AG04449 (cell line): ENCODE measurements at places on chromosomes 4 and X.

GRCh38 chr4:84681486-84682274 lies 98.8 kb downstream of the CDS1 start:
- peak; percentile 67 for DNase-seq

DNA sequence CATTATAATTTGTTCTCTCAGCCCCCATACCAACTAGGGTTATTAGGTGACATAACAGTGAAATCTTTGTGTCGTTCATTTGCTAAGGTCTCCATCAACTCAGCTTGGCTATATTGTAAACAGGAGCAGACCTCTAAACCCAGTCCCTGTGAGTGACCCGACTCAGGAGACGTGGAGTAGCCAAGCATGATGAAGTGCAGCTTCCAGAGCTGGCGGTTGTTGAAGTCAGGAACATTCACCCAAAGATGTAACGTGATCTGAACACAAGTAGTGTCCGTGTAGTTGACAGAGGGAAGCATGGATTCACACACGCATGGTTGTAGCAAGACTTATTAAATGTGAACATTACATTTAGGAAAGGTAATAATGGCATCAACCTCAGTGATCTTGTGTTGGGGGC lies 102.3 kb downstream of the FAM193A start:
- no peak for DNase-seq

DNA sequence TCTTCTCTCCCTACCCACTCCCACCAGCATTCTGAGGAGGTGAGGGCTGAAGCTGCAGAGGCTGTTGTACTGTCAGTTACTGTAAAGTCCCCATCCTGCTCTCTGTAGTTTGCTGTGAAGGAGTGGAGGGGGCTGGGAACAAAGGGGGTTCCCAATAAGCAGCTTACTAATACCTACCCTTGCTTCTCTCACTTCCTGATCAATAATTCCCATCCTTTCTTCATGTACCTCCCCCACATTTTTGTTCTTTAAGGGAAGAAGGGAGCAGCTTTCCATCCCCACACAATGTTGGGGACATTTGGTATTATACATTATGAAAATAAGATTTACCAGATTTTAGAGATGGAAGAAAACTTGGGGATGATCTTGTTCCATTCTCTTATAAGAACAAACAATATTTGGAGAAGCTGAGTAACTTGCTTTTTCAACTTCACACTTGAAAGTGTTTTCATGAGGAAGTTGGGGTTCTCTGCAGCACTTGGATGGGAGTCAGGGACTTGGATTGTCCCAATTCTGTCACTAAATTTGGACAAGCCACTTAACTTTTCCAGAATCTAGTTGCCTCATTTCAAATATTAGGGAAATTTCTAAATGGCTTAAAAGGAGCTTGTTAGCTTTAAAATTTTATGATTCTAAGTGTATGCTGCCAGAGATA lies 5.4 kb downstream of the TBC1D1 start:
- DNase-seq, result no peak

DNA sequence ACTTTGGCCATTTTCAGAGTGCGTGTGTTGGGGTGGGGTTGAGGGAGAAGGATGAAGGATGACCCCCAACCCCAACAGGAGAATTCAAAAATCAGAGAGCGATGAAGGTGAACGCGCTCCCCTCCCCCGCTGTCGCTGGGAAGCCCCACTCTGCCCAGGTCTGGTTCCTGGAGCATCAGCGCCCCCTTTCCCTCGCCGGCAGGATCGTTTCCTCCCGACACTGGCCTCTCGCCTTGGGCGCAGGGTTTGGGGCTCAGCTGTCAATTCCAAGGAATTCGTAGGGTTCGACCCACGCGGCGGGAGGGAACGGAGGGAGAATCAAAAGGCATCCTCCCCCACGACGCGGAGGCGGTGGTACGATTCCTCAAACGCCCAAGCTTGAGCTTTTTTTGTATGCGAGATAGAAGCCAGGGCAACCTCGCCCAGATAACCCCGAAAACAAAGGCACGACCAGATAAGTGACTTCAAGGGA lies 1.0 kb upstream of the PDGFRA start:
- no peak for DNase-seq

DNA sequence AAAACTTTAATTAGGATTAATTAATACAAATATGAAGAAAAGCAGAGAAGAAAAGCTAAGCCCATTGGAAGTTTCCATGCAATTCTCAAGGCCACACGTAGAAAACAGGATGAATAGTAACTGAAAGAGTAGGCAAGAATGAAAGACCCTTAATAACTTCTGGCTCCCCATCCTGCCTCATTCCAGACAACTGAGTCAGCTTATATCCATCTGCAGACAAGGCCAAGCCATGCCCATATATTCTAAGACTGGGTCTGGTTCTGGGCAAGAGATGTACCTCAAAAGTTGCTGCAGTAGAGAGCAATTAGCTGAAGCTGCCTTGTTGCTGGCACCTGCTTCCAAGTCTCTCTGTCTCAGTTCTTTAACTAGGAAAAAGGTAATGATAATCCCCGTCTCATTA lies 244.1 kb downstream of the GPC3 start:
- DNase-seq, result no peak

DNA sequence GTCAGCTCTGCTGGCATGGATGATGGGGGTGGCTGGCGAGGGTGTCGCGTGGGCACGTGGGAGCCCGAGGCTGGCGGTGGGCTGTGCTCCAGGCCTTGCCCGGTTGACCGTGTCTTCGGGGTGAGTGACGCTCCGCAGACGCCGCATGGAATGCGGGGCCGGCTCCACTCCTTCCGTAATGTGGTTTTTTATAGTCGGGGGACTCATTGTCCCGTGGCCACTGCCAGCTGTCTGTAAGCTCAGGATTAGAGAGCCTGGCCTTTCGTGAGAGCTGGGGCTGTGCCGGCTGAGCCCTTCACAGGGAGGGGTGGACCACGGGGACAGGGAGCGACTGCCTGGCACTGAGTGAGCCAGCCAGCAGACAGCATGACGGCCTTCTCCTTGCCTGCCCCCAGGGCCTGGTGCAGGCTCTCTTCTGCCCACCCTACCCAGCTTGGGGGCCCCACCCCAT lies 20.4 kb downstream of the DOK7 start:
- no peak for DNase-seq

DNA sequence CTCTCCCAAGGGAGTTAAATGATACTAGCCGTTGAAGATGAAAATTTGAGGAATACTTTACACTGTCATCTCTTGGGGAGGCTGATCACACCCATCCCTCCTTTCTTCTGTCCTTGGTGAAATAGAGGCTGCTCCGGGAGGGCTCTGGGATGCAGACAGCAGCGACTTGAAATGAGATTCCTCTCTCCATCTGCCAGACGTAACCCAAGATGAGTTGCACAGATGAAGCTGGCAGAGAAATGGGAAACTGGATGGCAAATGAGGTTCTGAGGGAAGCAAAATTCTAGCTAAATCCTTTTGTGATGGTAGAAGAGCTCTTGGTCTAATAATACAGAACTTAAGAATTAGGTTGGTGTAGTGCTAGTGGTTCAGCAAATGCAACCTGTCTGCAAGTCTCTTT lies 201.4 kb downstream of the AASDH start:
- no peak for DNase-seq

GRCh38 chr4:38157592-38157991 lies 197.4 kb downstream of the PTTG2 start:
- DNase-seq, result no peak

DNA sequence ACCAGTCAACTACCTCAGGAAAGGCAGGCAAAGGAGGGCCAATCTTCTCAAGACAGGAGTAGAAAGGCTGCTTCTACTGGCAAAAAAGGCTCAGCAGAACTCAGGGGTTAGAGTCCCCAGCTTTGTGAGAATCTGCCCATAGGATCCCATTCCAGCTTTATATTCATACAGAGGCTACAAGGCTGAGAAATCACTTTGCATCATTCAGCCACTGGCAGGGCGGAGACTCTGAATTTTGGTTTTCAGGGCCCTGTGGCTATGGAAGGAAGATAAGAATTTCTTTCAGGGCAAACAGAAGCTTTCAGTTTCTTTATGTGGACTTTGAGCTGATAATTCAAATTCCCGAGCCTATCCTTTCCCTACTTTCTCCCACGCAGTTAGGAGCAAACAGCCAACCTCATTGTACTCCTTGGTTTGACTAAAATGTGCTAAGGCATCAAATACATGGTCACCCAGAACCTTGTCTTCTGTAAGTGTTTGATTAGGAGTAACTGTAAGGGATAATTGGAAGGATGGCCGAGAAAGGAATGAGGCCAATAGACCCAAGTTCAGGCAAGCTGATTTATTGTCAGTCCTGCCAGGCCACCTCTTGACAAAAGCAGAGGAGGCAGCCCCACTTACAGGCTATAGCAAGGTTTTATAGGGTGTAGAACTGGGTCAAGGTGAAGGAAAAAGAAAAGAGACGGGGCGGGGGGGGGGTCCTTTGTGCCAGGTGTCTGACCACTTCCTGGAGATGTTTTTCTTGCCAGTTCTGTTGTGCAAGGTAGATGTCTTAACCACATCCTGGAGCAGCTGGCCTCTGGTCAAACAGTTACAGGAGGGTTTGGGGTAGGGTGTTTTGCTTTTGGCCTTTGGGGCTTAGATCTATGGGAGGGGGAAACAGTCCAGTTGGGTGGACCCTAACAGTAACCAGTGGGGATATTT lies 165.3 kb upstream of the PPP1R2C start:
- DNase-seq, result no peak

DNA sequence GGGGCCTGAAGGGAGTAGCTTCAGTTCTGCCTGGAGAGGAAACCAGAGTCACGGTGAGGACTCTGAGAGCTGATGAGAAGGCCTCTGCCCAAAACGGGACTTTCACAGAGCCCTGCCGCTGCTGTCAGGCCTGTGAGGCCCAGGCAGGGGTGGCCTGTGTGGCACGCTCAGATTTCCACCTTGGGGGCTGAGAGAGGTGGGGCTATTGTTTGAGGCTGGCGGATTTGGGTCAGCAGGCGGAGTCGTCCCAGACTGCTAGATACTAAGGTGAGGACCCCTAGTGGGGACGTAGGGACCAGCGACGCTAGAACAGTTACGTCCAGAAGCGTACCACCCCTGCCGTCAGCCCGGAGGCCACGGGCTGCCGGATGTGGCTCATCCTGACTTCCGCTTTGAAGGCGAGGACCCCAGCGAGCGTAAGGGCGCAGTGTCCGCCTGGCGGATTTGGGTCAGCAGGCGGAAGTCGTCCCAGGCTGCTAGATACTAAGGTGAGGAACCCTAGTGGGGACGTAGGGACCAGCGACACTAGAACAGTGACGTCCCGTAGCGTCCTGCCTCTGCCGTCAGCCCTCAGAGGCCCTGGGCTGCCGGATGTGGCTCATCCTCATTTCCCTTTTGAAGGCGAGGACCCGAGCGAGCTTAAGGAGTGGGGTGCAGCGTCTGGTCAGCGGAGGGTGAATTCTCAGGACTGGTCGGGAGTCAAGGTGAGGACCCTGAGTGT lies at the start of gene MAGEB1:
MAGEB1 (plus strand) TSS at position 378 of the 721 bp plus-strand sequence. CDS start 3,348 bp downstream, outside the sequence.
- no peak for DNase-seq

DNA sequence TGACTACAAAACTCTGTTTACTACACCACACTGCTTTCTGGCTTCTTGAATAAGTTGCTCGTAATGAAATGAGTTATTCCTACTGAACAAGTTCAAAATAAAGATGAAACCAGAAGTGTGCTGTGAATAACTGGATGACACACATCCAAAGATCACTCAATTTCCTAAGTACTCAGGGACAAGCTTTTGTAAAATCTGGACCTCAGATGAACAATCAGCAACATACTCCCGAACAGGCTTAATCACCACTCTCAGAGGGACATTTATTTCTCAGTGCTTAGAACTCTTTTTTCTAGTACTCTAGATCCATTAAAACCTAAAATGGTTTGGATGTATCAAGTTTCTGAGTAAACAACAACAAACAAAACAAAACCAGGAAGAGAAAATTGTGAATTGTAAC lies 61.5 kb upstream of the EXOC1L start:
- DNase-seq, result no peak

GRCh38 chr4:25330905-25331808 lies 18.6 kb downstream of the ZCCHC4 start:
- DNase-seq, result no peak

DNA sequence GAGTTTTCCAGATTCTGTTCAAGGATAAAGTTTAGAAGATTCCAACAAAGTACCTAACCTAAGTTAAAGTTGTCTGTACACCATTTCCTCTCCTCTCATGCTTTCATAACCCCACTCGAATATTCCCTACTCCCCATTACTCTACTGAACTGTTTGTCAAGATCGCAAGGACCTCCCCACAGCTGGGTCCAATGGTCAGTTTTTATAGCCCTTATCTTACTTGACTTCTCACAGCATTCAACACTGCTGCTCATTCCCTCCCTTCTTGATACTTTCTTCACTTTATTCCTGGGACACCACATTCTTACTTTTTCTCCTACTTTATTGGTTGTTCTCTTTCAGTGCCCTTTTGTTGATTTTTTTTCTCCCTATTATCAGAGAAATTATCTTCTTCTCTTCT lies 30.9 kb downstream of the QDPR start:
- DNase-seq, result no peak

DNA sequence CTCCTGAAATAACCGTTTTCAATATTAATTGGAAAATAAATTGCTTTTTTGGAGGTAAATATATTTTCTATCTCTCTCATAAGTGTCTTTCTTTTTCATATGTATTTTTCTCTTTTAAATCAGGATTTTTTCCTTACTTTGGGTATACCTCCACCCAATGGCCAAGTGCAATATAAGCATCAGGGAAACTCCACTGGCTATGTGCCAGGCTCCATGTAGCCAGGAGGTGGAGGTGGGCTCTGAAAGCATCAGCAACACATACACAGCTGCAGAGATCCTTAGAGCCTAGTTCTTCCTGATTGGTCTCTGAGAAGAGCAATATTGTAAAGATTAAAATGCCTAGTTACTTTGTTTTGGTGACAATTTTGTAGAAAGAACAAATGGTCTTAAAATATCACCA lies 3.4 kb downstream of the GABRA2 start:
- DNase-seq, result no peak

- no peak for DNase-seq
Observed at GRCh38 chr4:69760455-69760854, at the start of gene SULT1B1. Gene SULT1B1 (minus strand): TSS chr4:69760620. CDS start chr4:69755217, 5,403 bp downstream.

- no peak for DNase-seq
Observed at GRCh38 chrX:1500701-1501624, 36.0 kb downstream of the P2RY8 start.

DNA sequence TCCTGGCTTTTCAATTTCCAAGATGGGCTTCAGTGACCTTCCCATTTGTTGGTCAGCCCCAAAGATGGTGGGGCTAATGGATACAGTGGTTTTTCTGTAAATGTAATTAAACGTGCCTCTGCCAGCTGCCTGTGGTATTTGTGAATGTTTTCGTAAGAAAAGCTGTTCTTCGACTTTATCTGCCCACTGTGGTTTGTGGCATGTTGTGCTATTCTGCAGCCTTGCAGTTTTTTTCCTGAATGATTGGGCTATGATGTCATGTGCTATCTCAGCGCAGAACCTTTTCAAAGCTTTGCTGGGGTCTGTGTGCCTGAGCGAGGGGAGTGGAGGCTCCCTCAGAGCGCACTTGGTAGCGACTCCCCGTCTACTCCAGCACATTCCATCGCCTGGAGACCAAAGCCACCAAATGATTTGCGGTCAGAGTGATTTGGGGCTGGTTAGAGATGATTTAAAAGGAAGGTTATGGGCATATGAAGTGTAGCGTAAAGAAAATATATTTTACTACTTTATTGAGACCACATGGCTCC lies 137.5 kb downstream of the PALLD start:
- peak; percentile 98 for DNase-seq

GRCh38 chrX:41667631-41668030 lies 21.1 kb upstream of the GPR34 start:
- no peak for DNase-seq

GRCh38 chrX:43176686-43177085 lies 398.7 kb upstream of the PPP1R2C start:
- DNase-seq, result no peak

GRCh38 chr4:84968925-84969324 lies 2.4 kb upstream of the WDFY3 start:
- no peak for DNase-seq

GRCh38 chrX:120137439-120137838 lies 21.0 kb upstream of the RHOXF2 start:
- DNase-seq, result no peak

GRCh38 chr4:62133101-62133897 lies 933.2 kb downstream of the ADGRL3 start:
- DNase-seq, result no peak
